Stimulated activated CD4-positive, alpha-beta T cell treated with anti-CD3 and anti-CD28 coated beads, Interleukin-4, amount 100 ng/mL, for 4 hours (primary cell): ENCODE measurements at places on chromosomes 3 and 15.

DNA sequence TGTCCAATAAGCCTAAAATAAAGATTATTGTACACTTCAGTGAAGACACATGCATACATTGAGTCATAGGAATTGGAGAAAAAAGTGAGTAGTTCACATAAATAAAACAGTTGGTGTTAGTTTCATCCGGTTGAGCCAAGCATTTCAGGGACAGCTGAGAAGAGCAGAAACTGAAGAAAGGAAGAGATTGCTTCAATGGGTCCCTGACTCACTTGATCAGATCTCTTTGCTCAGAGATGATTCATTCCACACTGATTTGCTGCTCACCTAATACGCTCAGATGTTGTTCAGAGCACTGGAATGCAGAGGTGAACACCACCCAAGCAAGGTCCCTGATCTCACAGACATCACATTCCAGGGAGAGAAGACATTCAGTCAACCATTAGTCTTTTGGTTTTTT, 93.7 kb downstream of the RAD18 start:
- DNase-seq = no peak

DNA sequence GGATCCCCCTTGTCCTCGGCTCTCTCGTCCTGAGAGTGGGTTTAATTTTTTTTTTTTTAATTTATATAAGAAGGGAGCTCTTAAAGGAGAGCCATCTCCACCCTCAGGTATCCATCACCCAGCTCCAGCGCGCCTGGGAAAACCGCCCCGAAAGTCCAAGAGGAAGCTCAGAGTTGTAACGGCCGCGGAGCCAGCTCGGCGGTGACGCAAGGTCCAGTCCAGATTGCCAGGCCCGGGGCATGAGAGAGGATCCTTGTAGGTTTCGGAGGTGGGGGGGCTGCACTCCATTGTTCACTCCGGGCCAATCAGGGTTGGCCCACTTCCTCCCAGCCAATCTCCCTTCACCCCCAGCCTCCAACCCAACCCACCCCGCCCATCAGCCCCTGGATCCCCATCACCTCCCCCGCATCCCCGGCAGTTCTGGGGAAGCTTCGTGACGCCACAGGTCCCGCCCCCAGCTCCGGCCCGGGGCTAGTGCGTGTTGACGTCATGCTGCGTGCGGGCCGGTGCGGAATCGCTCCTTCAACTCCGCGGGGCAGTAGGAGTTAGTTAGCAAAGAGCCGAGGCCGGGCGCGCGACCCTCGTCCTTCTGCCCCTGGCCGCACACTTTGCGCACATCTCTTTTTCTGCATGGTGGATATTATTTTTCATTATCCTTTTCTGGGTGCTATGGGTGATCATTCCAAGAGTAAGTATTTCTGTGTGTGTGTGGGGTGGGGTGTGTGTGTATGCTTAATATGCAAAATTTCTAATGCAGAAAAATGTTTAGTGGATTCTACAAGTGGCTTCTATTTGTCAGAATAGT, at the start of gene ISL2:
ISL2 (plus strand) TSS at position 520 of the 805 bp plus-strand sequence; CDS start at position 631, 111 bp downstream.
- peak; percentile 62 for DNase-seq

DNA sequence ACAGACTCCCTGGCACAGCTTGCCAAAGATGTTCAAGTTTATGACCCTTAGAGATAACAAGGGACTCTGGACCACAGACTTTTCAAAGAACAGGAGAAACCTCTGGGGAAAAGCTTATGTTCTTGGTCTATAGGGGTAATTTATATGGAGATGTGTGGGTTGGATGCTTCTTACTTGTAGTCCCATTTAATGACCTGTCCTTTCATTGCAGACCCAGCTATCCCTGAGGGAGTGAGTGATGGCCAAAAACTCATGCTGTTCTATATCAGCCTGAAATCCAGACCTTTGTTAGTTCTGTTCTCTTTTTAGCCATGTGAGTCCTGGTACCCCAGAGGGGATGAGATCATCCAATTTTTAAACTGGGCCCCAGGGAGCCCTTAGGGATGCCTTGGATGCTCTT, 43.7 kb upstream of the MRPL3 start:
- no peak for DNase-seq

DNA sequence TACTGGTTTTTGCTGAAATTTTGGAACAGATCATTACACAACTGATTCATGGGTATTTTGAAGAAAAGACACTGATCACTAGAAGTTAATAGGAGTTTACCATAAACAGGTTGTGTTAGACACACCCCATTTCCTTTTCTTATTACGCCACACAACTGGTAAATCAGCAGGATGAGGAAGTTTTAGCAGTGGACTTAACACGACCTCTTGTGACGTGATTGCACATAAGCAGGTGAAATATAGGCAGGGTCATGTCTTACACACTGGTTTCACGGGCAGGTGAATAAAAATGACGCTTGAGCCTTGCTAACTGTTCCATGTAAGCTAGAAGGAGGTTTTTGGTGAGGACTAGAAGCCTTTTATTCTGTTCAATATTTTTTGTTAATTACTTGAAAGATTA, 27.1 kb upstream of the TPRG1 start:
- DNase-seq = peak; percentile 21

- no peak for DNase-seq
These were observed 345.6 kb downstream of the FEZF2 start for GRCh38 chr3:62027796-62028195.

DNA sequence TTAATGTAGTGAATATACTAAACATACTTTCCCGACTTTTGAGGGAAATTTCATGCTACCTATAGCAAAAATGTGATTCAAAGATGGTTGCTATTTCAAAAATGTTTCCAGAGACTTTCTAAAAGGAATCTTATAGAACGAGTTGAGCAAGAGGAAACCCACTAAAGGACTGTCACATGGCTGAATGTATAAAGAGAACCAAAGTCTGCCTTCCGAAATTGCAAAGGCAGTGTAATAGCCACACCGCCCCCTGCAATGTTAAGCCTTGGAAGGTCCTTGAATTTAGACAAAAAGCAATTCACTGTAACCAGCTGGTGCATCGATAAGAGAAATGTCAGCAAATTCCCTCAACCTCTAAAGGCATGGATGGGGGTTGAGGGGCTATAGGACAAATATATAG, 142.8 kb downstream of the CHL1 start:
- no peak for DNase-seq

- DNase-seq = no peak
These were observed 42.7 kb upstream of the ATP2B2 start for GRCh38 chr3:10547841-10548783.

DNA sequence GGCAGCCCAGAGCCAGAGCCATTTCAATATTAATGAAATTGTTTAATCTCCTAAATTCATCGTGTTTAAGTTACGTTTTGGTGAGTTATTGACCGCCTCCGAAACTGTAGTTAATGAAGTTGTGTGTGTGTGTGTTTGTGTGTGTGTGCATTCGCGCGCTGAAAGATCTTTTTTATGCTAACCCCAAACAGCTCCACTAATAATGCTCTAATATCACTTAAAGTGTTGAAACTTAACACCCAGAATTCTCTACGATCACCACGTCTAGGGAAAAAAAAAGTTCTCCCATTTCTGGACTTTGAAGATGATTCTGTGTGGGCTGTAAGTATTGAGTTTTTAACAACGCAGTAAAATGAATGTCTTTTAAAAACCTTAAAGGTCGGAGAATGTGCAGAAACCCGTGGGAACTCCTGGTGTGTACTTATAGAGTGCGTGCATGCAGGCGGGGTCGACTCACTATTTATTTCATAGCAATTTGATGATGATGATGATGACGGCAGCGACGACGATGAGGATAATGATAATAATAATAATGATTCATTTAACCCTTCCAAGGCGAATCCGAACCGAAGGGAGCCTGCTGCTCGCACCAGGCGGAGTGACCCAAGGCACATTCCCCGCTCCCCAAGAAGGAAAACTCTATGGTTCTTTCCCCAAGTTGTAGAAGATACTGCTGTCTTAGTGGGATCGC, 1.4 kb upstream of the FOXB1 start:
- DNase-seq = no peak

DNA sequence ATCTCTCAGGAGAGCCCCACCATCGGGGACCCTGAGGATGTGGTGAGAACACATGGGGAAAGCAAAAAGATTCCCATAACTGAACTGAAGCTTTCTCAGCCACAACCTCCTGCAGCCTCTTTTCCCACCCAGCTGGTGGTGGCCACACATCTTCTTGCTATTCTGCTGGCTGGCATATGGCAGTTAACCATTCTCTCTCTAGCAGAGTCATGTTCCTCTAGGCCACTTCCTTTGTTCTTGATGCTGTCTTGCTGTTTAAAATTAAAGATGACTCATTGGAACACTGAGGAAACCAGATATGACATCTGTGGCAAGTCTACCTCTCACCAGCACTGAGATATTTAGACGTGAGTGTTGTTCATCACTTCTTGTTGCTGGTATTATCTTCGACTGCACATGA, 180.3 kb upstream of the ROBO2 start:
- DNase-seq = no peak
